OCI-M1 (cell line): ENCODE measurements at places on chromosomes 1 and 21.

DNA sequence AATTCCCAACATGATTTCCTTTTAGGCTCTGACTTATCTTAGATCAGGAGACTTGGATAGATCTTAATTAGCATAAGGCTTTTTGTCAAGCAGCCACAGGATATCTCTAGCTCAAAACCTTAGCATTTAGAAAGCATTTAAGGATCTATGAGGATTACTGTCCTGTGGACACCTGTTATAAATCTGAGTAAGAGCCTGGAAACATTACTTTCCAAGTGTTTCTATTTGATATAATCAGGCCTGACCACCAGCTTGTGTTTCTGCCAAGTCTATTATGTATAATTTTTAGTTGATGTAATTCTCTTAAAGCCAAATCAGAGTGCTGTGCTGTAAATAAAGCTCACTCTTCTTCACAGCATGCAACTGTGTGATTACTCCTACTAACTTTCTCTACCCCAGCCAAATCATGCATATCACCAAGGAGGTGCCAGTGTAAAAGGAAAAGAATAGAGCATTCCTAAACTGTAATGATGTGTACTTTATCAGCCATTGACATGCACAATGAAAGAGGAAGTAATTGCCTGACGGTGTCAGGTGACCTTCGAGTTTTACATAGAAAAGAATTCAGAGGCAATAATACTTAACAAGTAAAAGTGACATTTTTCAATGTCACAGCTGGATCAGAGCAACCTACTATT lies 309.9 kb upstream of the PRMT6 start:
- DNase-seq: peak; percentile 84

- DNase-seq: no peak
These were observed 380.7 kb upstream of the NR5A2 start for GRCh38 chr1:199646761-199647160.

GRCh38 chr1:155527677-155528076 lies 34.9 kb downstream of the ASH1L start:
- DNase-seq: no peak

GRCh38 chr1:17371896-17372295 lies at the start of gene PADI6:
Gene PADI6 (plus strand): TSS chr1:17372196. CDS start chr1:17372246, 50 bp downstream.
- no peak for DNase-seq

DNA sequence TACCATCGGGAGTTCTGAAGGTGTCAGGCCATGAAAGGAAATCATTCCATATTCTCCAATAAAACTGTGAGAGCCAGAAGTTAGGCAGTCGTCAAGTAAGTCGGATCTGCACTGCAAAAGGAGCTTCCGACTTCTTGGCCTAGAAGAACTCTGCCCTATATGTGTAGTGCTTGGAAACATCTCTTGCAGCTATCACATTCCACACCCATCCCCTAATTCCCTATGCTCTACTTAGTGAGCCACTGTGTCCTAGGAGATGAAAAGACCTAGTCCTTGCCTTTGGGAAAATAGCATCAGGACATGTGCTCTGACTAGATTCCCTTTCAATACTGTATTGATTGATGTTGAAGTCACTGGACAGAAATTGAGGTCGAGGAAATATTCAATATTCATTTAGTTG lies 8.2 kb upstream of the GJA9 start:
- DNase-seq: no peak

DNA sequence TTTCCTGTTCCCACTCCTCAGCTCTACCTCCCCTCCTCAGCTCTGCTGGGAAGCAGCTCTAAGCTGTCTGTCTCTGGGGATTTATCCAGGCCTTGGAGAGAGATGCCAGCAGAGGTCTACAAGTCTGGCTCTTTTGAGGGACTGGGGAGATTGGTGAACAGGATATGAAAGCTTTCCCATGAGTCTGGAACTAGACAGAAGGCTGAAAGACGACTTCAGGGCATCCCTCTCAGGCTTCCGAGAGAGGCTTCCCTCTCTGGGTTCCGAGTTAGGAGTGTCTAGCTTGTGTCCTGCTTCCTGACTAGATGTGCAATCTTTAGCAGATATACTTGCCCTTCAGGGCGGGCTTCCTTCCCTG lies 733 bp downstream of the TMEM35B start:
- DNase-seq: peak; percentile 47

DNA sequence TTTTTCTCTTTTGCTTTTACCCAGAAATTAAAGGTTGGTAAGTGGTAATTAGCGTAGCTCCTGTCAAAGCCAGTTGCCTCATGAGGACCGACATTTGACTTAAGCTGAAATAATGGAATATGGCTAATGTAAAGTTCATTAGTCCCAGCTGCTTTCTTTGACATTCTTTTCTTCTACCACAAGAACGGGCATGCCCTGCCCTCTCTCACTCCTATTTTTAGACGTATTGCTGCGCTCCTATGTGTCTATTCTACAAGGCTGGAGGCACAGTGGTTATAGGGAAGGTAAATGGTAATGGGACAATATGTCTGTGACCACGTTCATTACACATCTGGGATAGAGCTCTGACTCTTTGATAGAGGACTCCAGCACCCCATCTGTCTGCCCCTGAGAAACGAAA lies 6.8 kb downstream of the CORT start:
- no peak for DNase-seq

DNA sequence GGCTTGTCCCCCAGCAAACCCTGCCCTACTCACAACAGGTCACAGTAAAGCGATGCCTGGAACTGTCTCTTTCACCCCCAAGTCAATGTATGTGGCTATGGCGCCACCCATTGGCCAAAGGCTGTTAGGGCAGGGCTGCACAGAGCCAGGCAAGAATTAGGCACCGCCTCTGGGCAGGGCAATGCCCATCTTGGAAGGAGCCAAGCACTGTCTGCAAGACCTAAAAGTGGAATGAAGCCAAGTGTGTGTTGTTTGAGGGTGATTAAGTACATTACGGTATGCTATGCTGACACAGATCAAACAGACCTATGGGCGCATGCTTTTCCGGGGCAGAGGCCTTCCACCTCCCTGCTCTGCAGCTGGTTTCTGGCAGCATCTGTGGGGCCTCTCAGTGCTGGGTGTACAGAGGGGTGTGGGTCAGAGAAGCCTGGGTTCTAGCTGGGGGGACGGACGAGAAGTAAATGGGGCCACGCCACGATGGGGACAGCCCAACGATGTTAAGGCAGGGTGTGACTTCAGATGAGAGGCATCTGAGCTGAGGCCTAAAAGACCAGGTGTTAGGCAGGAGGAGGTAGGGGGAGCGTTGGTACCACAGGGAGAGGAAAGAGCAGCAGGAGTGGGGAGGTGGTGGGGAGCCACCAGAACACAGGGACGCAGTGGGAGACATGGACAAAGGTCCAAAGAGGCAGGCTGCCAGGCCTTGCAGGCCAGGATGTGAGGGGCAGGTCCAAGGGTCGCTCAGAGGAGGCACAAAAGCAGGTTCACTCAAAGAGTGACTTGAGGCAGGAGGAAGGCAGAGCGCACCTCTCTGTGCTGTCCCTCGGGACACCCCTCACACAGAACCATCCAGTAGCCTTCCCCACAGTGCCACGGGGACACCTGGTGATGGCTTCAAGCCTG lies 49.8 kb downstream of the ACOT7 start:
- peak; percentile 76 for DNase-seq

DNA sequence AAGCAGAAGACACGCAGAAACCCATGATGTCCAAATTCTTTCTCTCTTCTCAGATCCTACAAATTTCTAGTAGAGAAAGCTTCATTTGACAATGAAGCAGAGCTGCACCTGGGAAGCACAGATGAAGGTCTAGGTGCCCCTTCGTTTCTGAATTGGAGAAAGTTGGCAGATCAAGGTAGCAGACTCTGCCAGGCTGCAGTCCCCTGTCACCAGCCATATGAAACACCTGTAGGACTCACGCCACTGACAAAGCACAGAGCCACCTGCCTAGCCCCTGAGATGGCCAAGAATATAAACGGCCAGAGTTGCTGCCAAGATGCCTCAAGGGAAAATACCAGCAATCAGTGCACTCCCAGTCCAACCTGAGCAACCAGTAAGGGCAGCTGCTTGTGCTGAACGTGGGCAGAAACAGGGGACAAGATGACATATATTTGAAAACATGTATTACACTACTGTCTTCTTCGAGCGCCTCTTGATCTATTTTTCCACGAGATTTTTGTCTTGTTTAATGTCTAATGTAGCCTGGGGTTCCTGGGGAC lies 20.6 kb upstream of the PLEKHA6 start:
- DNase-seq: no peak

- no peak for DNase-seq
These were observed at the start of gene MCOLN3 for GRCh38 chr1:85048296-85049064. Gene MCOLN3 (minus strand): TSS chr1:85048500. CDS start chr1:85045360, 3,140 bp downstream.

- no peak for DNase-seq
These were observed 14.0 kb downstream of the SLC66A1 start for GRCh38 chr1:19325958-19326747.
